Spleen (tissue), 13 donors: ENCODE measurements at places on chromosomes 16 and 17. TPM values are rescaled to one million over a fixed set of nuclear protein-coding genes. Genes with fewer than 3 reads are reported as not detected.

DNA sequence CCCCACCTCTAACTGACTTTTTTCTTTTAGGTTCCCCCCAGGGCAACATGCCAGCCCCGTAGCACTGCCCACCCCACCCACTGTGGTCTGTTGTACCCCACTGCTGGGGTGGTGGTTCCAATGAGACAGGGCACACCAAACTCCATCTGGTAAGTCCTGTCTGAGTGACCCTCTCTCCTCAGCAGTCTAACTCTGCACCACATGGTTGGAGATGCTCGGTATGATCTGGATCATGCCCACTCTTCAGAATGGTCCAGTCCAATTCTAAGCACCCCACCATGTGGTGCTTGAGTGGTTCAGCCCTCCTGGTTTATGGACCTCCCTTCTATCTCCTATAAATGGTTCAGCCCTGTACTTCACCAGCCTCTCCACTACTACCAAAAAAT is 5.9 kb downstream of the KDM6B start:
- DNase-seq: no peak

- DNase-seq: no peak
Observed at GRCh38 chr17:68656666-68657065, 55.5 kb upstream of the FAM20A start.

Gene CCL16
- total RNA-seq: 1.9 TPM

Gene KRTAP9-4
- not detected for total RNA-seq

- no peak for DNase-seq
Observed at GRCh38 chr16:17368446-17368845, 102.3 kb downstream of the XYLT1 start.

Gene TIGD7
- 5.8 TPM for total RNA-seq

DNA sequence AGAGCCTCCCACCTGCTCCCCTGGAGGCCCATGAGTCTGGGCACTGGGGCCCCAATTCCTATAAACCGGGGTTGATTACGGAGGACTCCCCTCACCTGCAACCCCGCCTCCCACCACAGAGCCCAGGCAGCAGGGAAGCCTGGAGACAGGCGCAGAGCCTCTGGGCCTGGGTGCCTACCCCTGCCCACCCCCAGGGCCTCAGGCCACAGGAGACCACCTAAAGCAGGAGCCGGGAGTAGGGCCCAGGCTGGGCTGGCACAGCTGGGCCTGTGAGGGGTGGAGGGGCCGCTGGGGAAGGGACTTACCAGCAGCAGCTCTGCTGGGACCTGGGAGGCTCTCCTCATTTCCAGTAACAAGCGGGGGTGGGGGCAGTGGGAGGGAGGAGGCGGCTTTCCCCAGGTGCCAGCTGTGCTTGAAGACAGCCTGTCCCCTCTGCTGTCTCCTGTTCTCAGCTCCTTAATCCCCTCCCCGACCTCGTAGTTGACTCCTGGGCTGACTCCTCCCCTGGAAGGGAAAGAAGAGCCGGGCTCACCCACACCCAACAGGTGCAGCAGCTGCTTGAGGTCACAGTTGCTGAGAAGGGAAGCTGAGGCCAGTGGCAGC is 46.8 kb downstream of the TMEM235 start:
- no peak for DNase-seq

GRCh38 chr17:43720311-43721060 is 38.1 kb downstream of the SOST start:
- peak; percentile 96 for DNase-seq

DNA sequence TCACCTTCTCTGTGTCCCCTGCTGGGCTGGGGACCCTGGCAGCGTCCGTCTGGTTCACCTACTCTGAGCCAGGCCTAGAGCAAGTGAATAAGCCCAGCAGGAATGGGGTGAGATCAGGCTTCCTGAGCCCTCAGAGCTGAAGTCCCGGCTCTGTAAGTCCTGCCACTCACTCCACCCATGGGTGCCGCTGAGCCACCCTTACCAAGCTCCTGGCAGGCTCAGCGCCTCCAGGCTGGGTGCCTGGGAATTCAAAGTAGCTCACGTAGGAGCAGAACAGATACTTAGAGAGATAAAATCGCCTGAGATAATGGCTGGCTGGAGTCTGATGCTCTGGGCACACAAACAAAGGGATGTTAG is 9.8 kb upstream of the LASP1NB start:
- DNase-seq: peak; percentile 24

Gene RNF222
- not detected for total RNA-seq

DNA sequence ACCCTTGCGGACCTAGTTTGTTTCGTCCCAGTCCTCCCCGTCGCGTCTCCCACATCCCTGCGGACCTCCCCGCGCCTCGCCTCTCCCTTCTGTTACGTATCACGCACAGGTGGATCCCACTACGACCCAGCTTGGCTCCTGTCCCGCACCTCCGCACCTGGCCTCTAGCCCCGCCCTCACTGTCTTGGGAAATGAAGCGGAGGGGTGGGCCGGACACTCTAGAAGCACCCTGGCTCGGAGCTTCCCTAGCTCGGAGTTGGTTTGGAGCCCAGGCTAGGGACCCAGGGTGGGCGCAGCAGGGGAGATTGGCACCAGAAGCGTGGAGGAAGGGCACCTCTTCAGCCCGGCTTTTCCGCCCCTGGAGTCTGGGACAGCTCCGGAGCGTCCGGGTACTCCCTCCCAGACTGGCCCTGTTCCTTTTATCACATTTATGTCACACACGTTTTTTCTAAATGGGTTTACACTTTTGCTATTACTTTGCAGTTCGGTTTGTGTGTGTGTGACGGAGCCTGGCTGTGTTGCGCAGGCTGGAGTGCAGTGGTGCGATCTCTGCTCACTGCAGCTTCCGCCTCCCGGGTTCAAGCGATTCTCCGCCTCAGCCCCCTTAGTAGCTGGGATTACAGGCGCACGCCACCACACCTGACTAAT is 1.4 kb upstream of the CEMP1 start:
- peak; percentile 94 for DNase-seq

DNA sequence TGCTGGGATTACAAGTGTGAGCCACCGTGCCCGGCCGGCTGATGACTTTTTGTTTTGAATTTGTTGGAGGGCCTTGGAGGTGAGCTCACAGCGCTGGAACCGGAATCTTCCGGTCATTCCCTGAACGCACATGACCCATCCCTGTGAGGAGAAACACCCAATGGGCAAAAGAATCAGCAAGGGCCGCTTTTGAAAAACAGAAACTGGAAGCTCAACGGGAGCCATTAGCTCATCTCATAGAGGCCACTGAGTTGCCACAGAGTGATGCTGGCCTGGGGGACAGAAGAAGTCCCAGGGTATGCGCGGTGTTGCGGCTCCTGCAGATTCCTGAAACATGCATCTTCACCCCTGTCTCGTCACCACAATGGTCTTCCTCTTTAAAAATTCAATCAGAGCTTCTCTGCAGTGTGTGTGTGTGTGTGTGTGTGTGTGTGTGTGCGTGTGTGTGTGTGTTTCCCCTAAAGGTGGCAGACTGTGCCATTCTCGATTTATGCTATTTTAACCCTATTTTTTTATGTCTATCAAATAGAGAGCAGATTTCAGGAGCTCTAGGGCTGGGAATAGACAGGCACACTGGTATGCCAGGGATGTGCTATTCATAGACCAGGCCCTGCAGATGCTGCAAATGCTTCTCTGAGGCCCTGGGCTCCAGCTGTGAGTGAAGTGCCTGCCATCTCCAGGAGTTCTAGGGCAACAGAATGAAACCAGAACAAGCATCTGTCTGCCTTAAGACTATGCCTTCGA is 68.3 kb downstream of the MARCHF10 start:
- DNase-seq: no peak

Gene ACSM5
- 8.8 TPM for total RNA-seq

Gene PIPOX
- 4.0 TPM for total RNA-seq

DNA sequence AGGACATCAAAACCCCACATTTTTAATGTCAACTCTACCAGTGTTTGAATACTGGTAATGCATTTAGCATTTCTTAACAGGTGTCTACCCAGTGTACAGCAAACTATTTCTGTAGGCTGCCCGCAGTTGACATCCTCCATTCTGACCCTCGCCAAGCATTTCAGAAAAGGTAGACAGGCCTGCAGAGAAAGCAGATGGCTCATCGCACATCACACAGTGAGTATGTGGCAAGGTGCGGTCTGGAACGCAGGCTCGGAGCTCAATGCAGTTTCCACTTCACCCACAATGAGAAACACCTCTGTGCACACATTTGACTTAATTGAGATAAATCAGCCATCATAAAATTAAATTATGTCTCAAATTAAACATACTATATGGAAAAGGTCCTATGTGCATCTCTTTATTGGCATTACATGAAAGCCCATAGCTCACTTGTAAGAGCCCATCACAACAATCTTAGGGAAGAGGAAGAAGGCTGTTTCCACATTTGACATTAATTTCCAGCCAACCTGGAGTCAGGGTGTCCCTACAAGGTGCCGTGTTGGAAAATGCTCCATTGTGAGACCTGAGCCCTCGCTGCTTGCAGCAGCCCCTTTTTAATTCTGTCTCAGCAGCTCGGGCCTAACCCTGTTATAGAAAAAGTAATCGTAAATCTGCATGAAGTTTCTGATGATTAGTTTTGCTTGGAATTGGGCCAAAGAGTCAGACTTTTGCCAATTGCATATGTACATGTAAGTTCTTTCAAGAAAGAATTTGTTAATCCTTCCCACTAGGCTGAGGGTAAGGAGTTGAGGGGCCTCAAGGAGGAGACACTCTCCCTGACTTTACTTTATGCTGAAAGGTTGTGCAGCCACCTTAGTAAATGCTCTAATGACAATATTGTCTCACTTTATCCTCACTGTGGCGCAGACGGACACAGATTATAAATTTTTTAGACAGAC is 378.7 kb upstream of the DYNLRB2 start:
- DNase-seq: no peak

DNA sequence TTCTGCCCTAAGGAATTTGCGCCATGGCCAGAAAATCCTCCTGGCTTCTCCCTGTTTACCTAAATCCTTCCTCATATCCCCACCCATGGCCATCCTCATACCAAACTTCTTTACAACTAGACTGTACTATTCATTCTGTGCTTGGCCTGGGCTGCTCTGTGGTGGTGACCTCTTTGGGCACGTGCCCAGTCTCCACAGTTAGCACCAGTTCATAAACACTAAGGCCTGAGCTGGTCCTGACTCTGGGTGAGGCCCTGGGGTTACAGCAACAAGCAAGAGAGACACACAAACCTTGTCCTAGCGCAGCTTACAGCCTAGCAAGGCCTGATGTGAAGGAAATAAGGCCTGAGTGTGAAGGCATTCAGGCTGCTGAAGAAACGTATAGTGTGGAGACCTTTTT is 3.1 kb upstream of the ATXN7L3 start:
- no peak for DNase-seq

- peak; percentile 22 for DNase-seq
Observed at GRCh38 chr17:78532922-78533640, 44.1 kb downstream of the DNAH17 start.

GRCh38 chr17:19328441-19329061 is 34.0 kb downstream of the B9D1 start:
- no peak for DNase-seq

DNA sequence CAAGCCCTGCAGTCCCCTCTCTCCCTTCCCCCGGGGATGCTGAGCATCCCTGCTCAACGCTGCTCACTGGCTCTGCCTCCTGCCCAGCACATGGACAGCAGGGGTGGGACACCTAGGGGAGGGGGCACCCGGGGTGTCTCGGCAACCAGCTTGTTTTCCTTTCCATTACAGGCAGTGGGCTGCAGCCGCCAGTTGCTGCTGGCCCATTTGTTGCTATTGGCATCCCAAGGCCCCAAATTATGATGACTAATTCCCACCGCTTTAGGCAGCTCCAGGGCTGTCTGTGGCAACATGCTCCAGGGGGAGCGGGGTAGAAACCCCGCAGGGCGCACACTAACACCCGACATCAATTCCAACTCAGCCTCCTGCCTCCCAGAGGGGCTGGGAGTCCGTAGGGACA is 4.9 kb downstream of the SDK2 start:
- no peak for DNase-seq

Gene CNTNAP4
- not detected for total RNA-seq

- no peak for DNase-seq
Observed at GRCh38 chr17:37107406-37108083, 158.8 kb downstream of the AATF start.

GRCh38 chr17:29434550-29434949 is 44.4 kb downstream of the TAOK1 start:
- no peak for DNase-seq

Gene G6PC1
- total RNA-seq: not detected

Gene PIK3R5
- 46.1 TPM for total RNA-seq

DNA sequence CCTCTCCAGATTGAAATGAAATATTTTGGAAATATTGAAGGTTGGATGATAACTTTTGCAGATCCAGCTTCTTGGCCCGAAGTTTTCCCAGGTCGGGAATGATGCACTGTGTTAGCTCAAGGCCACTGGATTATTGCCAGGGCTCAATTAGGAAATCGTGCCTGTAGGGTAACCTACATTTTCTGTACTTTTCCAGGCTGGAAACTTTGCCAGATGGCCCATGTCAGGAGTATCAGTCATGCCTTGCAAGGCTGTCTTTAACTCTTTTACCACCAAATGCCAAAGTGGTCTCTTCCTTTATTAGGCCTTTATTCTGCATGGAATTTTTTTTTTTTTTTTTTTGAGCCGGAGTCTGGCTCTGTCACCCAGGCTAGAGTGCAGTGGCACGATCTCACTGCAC is 8.9 kb upstream of the SEC14L1 start:
- DNase-seq: no peak
